ENCODE measurements at places on chromosomes 7 and 10.

DNA sequence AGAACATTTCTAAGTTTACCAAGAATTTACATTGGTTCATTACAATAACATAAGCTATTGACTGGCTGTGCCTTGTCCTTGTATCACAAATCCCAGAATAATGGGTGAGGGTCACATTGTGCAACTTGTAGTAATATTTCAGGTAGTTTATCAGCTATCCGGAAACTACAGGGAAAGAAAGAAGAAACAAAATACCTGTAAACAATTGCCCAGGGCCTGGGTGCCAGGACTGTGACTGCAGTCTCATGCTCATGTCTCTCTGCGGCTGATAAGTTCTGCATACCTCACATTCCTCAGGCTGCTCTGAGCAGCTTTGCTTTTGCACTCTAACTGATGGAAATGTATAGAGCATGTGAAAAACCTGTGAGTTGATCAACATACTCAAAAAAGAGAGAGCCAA, 131.8 kb upstream of the TRIM24 start:
- DNase-seq = no peak

- no peak for DNase-seq
These were observed 158.0 kb upstream of the RHEB start for GRCh38 chr7:151677581-151678226.

DNA sequence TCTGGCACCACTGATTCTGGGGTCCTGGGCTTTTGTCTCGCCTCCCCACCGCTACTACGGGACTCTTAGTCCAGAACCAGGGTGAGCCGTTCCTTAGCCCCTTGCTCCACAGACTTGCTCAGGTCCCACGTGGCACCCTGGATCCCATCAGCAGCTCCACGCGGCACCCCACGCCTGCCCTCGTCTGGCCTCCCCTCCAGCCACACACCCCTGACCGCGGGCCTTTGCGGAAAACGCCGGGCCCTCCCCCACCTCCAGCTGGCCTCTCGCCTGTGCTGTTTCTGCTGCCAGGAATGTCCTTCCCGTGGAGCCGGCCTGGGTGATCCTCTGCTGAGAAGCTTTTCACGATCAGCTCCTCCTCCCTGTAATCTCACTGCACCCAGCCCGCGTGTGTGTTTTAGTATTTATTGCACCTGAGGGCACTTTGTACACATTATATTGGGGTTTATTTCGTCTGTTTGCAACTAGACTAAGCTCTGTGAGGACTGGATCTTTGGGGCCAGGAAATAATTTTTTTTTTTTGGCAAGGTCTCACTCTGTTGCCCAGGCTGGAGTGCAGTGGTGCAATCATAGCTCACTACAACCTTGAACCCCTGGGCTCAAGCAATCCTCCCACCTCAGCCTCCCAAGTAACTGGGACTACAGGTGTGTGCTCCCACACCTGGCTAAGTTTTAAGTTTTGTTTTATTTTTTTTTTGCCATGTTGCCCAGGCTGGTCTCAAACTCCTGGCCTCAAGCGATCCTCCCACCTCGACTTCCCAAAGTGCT, 10.5 kb upstream of the TTYH3 start:
- DNase-seq = peak; percentile 65

DNA sequence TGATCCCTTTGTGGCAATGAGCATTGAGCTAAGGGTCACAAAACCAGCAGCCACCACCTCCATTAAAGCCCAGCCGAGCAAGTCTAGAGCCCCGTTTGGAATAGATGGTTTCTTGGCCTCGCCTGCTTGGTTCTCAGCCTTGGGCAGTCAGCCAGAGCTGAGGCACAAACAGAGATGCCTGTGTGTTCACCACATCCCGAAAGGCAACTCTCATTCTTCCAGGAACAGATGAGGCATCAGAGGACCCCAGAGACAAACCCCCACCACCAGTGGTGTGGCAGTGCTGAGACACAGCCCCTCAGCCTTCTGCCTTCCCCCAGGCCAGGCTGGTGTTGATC, 203.3 kb upstream of the ZMIZ1 start:
- DNase-seq = peak; percentile 5

GRCh38 chr7:155980841-155981240, 168.6 kb upstream of the SHH start:
- no peak for DNase-seq

GRCh38 chr10:44008270-44008916, 359.7 kb upstream of the ZNF32 start:
- no peak for DNase-seq

DNA sequence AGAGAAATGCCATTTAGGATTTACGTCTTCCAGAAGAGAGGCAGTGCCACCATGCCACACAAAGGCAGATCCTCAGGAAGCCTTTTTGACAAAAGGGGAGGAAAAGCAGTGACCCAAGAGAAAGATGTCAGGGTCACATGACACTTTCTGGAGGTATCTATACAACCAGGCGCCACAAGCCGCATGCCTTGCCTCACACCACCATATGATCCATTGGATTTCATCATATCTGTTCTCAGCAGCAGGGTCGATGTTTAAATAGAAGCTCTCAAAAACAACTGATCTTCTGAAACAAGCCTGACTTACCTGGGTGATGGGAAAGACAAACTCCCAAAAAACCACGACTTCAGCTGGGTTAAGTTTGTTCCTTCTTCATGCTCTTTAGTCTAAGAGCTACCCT, 52.5 kb upstream of the UNC5B start:
- DNase-seq = no peak

DNA sequence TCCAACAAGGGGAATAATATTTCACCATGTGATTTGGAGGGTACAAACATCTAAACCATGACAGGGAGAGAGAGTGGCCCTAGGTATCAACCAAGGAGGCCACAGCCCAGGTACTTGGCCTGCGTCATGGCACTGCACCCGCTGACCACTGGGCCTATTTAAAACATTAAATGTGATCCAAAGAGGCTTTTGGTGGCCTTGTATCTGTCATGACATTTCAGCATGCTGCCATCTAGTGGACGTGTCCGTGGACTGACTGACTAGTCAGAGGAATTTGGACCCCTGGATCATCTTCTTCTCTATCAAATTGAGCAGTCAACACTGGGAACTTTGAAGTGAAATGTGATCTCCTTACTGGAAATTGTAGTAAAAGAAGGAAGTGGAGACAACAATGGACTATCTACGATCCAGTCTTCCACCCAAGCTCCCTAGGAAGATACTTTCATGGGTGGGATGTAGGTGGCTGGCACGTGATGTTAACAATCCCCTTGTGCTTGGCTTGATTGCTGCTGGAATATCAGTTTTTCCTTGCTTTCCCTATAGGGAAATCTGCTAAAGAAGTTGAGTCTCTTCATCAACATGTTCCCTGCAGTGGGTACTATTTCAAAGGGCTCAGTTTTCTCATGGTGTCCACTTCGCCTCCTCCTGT, 24.6 kb upstream of the ITGA8 start:
- peak; percentile 71 for DNase-seq

GRCh38 chr10:86653379-86653778, 968 bp upstream of the OPN4 start:
- DNase-seq = no peak

DNA sequence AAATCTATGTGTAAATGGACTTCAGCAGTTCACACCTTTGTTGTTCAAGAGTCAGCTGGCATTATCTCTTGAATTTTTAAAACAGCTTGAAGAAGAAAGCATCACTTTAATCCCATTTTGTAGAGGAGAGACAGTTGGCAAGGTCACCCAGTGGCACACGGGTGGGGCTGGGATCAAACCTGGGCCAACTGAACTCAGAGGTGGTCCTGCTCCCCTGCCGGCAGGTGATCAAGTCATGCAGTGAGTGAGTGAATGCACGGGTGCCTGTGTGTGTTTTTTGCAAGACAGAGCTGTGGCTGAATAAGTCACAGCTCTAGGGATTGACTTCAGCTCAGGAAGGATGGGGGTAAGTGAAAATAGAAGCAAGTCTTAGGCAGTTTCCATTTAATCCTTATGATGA, 9.5 kb downstream of the GHRHR start:
- DNase-seq = no peak

DNA sequence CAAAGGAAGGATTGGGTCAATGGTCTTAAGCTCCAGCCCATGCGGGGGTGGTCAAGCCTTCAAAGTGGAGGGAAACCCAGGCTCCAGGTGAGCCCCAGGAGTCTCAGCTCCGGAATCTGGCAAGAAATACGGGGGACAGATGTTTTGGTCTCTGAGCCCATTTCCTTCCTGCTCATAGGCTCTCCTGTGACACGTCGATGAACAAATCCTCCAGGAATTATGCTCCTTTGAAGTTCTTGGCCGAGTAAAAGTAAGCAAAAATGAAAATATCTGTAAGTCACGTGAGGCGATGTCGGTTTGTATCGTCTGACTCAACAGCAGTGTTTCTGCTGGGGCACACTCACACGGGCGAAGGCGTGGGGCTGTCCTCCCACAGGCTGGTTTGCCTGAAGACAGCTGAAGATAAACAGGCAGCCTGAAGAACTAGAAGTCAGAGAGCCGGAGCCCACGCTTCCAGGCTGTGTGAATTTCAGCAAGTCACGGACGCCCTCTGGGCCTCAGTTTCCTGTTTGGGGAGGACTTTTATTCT, 52.6 kb upstream of the SMNDC1 start:
- peak; percentile 82 for DNase-seq

DNA sequence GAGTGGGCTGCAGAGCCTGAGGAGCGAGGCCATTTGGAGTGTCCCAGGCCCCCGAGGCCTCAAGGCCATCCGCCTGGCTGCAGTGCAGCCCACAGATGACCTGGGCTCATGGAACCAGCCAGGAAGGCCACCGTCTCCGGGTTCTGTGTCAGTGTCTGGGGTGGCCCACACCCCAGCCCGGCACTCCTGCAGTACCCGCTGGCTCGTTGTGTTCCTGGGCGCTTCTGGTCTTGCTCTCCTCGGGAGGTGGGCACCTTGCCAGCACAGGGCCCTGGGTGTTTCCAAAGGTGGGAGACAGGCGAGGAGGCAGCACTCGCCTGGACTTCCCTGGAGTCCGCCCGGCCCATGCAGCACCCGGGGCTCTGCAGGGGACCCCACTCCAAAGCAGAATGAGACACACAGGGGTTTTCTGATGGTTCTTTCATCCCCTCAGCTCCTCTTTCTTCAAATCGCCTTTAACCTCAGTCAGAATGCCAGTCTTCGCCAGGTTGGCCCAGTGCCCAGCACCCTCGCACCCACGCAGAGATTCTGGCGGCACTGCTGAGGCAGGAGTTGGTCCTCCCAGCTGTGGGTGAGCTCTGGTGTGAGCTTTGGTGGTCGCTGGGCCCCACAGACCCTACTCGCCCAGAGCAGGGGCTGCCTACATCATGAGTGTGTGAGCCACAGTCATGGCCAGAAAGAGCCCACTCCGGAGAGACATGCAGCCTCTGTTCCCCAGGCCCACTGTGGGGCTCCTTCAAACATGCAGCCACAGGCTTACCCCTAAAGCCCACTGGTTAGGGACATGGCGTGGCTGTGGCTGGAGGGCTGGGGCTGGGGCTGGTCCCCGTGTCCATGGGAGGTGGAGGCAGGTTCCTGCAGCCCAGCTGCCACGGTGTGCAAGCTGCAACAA, 155.7 kb downstream of the EBF3 start:
- no peak for DNase-seq

DNA sequence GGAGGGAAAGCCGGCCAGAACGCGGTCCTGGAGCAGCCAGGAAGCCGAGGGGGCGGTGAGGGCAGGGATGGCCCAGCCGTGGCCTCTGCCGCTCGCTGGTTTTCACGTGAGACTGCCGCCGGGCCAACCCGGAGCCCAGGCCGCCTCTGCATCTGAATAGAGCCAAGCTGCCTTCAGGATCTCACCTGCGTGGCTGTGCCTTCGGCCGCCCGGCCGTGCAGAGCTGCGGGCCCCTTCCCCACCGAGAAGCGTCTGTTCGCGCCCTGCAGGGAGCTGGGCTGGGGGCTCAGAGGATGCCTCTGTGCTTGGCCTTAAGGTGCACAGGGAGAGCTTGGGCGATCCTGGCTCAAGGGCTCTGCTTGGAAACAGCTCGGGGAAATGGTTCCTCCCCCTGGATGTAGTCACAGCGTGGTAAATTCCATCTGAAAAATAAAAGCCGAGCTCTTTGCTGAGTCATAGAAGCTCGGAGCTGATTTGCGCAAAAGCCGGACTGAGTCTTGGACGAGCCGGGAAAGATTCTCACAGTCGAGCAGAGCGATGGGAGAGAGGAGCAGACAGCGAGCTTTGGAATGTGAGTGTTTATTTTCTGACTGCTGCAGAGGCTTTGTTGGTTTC, at the start of gene JAKMIP3:
JAKMIP3 (plus strand) TSS at position 456 of the 615 bp plus-strand sequence. CDS start 38,863 bp downstream, outside the sequence.
- DNase-seq = peak; percentile 96

GRCh38 chr7:33905389-33906032, at the start of gene BMPER:
Gene BMPER (plus strand): TSS chr7:33905539. CDS start chr7:33905614, 75 bp downstream.
- peak; percentile 60 for DNase-seq

DNA sequence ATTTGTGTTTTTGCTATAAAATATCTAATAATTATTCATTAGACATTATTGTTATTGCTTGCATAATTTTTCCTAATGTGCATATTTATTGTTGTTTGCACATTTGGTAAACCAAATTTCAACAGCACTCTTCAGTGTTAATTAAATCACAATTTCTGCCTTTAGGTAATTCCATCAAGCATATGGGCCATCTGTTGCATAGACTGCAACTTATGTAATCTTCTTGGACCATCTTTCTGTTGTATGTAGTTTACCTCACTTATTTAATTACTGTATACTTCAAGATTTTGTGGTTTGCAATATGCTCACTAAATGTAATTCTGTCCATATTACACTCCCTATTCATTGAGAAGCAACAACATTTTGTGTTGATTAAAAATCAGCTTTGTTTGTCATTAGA, 1360.1 kb downstream of the REEP3 start:
- DNase-seq = no peak

DNA sequence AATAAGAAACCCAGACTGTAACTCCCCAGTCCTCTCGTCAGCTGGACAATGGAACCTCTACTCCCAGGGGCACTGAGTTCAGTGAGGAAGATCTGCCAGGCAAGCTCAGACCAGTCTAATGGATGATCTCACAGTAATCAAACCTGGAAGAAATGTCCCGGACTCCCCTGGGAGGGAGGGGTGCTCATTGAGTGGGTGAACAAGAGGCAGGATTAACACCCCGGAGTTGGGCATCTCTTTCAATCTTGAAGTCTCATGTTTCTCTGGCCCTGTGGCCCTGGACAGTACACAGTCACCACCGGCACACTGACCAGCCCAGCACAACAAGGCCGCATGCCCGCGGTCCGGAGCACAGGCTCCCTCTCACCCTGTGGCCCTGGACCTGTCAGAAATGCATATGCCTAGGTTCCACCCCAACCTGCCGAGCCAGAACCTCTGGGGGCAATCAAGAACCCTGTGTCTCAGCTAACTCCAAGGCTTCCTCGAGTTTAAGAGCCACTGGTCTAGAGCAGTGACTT, 27.8 kb downstream of the CXCL12 start:
- no peak for DNase-seq

GRCh38 chr7:108836256-108836655, 266.6 kb downstream of the DNAJB9 start:
- DNase-seq = no peak
